ENCODE measurements at places on chromosomes 11 and 22.

- DNase-seq, result no peak
Observed at GRCh38 chr11:2413742-2414579, 13.4 kb downstream of the TSSC4 start.

GRCh38 chr22:48874956-48875355 is 952.7 kb downstream of the BRD1 start:
- DNase-seq, result no peak

- no peak for DNase-seq
Observed at GRCh38 chr11:9081153-9081552, 10.2 kb downstream of the SCUBE2 start.

DNA sequence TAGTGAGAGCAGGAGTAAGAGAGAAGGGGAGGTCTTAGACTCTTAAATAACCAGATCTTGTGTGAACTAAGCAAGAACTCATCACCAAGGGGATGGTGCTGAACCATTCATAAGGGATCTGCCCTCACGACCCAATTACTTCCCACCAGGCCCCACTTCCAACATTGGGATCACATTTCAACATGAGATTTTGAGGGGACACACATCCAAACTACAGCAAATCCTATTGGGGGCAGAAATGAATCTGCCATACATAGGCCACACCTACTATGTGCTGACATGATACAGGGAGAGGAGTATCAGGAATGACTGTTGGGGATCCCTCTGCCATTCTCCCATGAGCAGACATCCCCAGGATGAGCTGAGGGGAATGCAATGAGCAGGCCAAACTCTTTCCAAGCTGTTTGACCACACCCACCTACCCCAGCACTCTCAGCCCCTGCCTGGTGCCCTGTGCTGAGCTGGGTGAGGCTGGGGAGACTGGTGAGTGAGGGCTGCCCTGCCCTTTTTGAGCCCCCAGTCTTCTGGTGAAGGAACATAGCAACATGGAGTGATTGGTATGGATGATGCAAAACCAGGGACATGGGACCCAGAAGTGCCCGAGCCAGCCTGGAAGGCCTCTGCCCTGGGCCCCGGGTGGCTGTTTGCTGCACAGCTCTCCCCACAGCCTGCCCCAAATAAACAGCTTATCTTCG is 1.2 kb upstream of the GTSE1 start:
- DNase-seq, result no peak

GRCh38 chr11:131724436-131724975 is 354.1 kb downstream of the NTM start:
- no peak for DNase-seq

DNA sequence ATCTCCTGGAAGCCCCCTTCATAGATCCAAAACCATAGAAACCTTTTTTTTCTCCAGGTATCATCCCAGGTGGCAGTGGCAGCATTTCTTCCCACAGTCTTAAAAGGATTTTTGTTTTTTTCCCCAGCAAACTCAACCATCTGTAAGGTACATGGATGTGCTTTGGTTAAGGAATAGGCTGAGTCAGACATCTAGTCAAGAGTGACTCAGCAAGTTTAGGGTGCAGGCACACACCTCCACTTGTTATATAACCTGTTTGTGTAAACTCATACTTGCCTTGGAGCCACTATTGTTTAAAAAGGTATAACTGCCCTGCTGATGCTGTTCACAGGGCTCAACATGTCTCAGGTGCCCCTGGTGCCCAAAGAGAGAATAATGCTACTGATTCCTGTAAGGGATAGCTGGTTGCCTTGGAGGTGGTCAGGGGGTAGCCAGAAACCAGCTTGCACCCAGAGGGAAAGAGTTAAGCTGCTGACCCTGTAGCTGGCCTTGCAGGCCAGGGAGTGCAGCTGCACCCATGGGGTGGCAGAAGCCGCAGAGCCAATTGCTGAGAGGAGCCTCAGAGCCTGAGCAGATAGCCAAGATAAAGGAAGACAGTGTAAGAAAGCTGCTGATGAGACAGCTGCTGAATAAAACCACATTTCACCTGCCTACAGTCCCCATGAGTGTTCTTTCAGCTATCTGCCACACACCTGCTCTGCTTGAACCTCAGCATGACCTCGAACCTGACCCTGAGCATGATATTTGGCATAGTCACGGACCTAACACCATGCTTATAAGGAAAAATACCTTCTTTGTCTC is 1726.1 kb upstream of the RAG2 start:
- DNase-seq, result no peak

DNA sequence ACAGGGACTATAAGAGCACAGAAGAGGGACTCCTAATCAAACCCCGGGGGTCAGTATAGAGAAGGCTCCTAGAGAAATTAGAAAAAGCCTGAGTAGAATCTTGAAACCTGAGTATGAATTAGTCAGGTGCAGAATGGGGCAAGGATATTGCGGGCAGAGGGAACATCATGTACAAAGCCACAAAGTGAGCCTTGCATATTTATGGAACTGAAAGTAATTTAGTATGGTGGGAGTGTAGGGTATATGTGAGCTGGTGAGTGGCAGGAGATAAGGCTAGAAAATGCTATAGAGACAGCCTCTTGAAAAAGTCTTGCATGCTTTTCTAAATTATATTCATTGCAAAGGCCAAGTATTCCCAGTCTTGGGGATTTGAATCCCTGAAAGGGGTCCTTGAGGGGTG is 93.7 kb downstream of the STIM1 start:
- DNase-seq, result peak; percentile 28

All from stimulated activated CD4-positive, alpha-beta T cell treated with anti-CD3 and anti-CD28 coated beads, Interleukin-4, amount 100 ng/mL, for 24 hours (primary cell).